ENCODE measurements at places on chromosomes 5 and 9. TPM values are rescaled to one million over a fixed set of nuclear protein-coding genes. Genes with fewer than 3 reads are reported as not detected.

The BTNL3 gene
- total RNA-seq = not detected

The OR13J1 gene
- not detected for total RNA-seq

GRCh38 chr9:69611221-69611620 lies 61.0 kb downstream of the APBA1 start:
- DNase-seq = no peak

The ZFP37 gene
- total RNA-seq = 3.5 TPM

DNA sequence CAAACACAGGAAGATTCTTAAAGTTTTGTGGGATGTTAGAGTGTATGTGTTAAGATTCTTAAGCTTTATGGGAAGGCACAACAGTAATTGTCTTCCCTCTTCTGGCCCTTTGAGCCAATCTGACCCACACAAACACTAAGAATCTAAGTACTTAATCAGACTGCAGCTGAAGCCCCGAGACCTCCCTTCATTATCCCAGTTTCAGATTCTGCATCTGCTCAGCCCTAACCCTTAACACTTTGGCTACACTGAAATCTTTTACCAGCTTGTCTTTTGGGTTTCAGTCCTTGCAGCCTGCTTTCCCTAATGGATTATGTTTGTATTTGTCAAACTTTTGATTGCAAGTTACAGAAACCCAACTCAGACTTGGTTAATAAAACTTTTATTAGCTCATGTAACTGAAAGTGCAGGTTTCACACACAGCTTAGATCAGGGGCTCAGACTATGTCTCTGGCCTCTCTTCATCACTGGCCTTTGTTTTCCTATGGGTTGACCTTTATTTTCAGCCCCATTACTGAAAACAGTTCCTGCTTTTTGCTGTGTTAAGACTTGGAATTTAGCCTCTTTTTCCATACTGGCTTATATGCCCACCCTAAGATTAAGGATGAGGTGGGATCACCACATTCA lies 71.5 kb downstream of the COX7C start:
- DNase-seq = no peak

The BRINP1 gene
- total RNA-seq = not detected

DNA sequence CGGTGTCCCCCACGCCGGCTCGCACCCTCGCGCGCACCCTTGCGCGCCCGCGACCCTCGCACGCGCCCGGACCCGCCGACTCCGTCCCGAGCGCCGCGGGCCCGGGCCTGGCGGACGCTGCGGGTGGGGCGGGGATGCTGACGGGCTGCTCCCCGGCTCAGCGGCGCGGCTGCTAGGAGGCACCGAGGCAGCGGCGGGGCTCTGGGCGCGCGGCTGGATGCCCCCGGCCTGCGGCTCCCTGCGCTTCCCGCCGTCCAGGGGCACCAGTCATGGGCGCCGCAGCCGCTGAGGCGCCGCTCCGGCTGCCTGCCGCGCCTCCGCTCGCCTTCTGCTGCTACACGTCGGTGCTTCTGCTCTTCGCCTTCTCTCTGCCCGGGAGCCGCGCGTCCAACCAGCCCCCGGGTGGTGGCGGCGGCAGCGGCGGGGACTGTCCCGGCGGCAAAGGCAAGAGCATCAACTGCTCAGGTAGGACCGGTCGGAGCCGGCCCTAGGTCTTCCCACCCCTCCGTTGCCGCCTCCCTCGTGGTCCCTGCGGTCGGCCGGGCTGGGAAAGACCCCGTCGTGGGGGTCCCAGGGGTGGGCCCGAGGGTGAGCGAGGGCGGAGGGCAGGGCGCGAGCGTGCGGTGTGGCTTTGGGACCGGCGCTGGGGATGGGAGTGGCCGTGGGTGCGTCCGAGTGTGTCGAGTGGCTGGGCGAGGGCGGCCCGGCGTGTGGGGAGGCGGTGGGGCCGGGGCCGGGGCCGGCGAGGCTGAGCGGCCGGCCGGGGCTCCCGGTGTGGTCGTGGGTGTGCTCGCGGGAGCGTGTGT lies 530 bp downstream of the TMEFF1 start:
- peak; percentile 17 for DNase-seq

The NR5A1 gene
- not detected for total RNA-seq

The CAMK2A gene
- total RNA-seq = not detected

DNA sequence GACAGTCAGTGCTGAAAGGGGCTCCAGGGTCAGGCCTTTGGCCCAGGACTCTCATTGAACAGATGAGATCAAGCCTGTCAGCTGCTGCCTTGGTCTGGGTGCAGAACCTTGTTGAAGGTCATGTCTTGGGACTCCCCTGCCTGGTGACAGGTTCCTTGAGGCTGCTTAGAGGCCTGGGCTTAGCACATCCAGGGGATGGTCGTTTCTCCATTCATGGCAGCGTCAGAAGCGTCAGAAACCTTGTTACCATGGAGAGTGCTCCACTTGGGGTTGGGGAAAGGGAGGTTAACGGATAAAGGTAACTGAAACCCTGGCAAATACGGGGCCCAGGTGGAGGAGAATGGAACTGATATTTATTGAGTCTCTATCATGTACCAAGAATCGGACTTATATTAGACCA lies 8.8 kb downstream of the ARPC5L start:
- no peak for DNase-seq

- peak; percentile 75 for DNase-seq
These were observed 98.8 kb downstream of the LHX2 start for GRCh38 chr9:124110307-124110915.

DNA sequence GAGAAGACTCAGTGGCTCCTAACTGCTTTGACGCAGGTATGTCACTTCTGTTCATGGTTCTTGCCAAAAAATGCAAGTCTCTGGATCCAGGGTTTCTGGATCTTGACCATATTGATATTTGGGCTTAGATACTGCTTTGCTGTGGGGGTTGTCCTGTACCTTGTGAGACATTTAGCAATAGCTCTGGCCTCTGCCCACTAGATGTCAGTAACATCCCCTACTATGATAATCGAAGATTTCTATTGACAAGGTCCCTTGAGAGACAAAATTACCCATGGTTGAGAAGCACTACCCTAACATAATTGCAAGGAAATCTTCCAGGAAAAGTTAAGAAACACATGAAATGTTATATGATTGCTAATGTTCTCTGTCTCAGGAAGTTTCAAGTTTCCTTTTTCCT lies 285.4 kb downstream of the TMEM232 start:
- peak; percentile 49 for DNase-seq

The PCA3 gene
- not detected for total RNA-seq

DNA sequence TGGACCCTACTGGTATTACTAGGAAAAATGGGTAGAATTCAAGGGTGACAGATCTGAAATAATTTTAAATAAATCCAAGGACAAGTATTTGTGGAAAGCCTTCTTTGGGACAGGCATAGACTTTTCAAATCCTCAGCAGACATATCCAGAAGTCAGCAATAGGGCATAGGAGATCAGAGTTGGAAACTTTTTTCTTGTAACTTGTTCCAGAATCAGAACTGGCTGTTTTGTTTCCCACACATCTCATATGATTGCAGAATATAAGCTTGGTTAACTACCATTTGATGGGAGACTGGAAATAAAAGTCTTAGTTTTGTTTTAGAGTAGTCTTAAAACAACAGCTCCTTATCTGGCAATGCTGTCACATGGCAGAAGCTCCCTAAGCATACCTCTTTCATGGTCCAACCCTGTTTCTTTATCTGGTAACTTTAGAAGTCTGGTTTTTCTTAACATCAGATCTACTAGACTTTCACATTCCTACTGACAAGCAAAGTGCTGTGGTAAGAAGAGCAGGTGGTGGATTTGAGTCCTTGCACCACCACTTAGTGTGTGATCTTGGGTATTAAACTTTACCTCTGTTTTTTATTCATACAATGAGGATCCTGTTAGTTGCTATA lies 25.1 kb downstream of the XRCC4 start:
- DNase-seq = no peak

The ANKRD31 gene
- 0.56 TPM for total RNA-seq

The CER1 gene
- total RNA-seq = not detected

GRCh38 chr5:163565931-163566608 lies 60.7 kb downstream of the MAT2B start:
- peak; percentile 30 for DNase-seq

The RASGEF1C gene
- total RNA-seq = not detected

- DNase-seq = no peak
These were observed 316.5 kb downstream of the ASTN2 start for GRCh38 chr9:117098331-117098730.

- peak; percentile 37 for DNase-seq
These were observed 138.4 kb downstream of the C9orf152 start for GRCh38 chr9:110069326-110070248.

GRCh38 chr5:132472431-132472830 lies 18.1 kb downstream of the IRF1 start:
- DNase-seq = no peak

GRCh38 chr5:108661024-108661423 lies 86.7 kb upstream of the FER start:
- no peak for DNase-seq

DNA sequence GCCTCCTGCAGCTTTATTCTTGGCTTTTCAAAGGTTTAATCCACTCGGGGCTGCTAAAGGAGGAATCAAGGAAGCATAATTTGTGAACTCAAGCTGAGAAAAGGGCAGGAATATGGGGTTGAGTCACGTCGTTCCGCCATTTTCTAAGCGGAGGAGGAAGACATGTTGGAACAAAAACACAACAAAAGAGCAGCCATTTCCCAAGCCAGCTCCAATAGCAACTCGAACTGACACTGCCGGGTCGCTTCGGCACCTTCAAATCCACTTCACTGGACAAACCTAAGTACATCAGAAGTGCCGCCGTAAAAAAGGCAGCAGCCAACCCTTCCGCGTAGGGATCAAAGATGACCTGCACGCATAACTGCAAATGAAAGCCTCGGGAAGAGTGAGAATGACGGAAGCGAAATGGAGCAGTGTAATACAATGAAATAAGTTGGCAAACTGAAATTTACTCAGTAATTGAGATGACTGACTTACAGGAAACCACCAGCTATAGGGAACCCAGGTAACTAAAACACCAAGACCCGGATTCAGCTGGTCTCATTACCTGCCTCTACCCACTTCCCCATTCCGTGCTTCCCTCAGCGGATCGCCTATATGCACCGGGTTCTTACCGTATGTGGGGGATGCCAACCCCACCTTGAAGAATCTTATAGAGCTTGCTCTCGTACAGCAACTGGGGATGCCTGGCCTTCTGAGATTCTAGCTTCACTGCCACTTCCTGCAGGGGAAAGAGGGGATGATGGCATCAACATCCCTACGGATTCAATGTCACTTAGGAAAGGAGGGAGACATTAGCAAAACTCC lies 1.6 kb downstream of the CSNK1A1 start:
- DNase-seq = peak; percentile 65

The FUT7 gene
- not detected for total RNA-seq

DNA sequence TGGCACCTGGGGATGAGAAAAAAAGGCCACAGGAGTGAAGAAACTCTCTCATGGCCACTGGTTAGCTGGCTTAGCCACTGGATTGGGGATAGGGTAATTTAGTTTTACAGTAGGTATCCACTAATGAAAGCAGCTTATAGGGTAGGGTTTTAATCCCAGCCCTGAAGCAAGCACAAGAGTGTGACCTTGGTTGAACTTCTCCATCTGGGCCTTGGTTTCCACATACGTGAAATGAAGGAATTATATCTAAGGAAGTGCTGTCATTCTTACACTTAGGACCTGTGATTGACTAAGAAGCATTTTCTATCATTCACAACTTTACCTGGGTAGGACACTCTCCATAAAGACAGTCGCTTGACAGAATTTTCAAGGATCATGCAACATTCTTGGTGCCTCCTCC lies 49.6 kb downstream of the FAT2 start:
- no peak for DNase-seq

GRCh38 chr9:89014153-89014552 lies 22.9 kb downstream of the S1PR3 start:
- no peak for DNase-seq

The PIP5KL1 gene
- 5.7 TPM for total RNA-seq

DNA sequence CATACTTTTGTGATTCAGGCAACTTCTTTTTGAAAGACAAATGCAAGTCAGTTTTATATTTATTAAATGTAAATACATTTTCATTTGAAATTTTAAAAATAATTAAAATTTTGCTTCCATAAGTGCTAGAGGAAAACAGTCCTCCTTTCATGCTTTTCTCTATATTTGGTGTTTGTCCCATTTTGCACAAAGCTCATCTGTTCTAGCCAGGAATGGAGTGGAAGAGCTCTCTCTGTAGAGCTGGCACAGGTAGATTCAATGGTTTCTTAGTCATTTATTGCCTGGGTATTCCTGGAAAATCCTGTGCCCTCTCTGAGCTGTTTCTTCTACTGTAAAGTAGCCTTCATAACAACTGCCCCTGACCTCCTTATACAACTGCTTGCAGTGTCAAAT lies 267.6 kb upstream of the HAPLN1 start:
- DNase-seq = no peak

GRCh38 chr5:67746103-67746502 lies 469.5 kb upstream of the PIK3R1 start:
- DNase-seq = no peak

The PPIC gene
- 65.0 TPM for total RNA-seq

The RMRP gene
- 17,503 TPM for total RNA-seq
